ENCODE measurements at places on chromosomes 5 and 9. TPM values are rescaled to one million over a fixed set of nuclear protein-coding genes. Genes with fewer than 3 reads are reported as not detected.
A peak's percentile ranks its signal among the peaks of the same experiment; 100 is the strongest.

Gene CER1
- not detected for total RNA-seq

Gene ZNF483
- 4.9 TPM for total RNA-seq

Gene PRLR
- 0.40 TPM for total RNA-seq

Gene WHRN
- 0.57 TPM for total RNA-seq

Gene C6
- total RNA-seq, result 44.6 TPM

Gene C9orf152
- total RNA-seq, result not detected

Gene SPATA31C1
- not detected for total RNA-seq

Gene GHR
- 11.9 TPM for total RNA-seq

Gene CARTPT
- total RNA-seq, result not detected

Gene FAM221B
- total RNA-seq, result not detected

Gene TRIM7
- 20.0 TPM for total RNA-seq

- no peak for DNase-seq
These were observed 7.1 kb upstream of the AFAP1L1 start for GRCh38 chr5:149264439-149265067.

DNA sequence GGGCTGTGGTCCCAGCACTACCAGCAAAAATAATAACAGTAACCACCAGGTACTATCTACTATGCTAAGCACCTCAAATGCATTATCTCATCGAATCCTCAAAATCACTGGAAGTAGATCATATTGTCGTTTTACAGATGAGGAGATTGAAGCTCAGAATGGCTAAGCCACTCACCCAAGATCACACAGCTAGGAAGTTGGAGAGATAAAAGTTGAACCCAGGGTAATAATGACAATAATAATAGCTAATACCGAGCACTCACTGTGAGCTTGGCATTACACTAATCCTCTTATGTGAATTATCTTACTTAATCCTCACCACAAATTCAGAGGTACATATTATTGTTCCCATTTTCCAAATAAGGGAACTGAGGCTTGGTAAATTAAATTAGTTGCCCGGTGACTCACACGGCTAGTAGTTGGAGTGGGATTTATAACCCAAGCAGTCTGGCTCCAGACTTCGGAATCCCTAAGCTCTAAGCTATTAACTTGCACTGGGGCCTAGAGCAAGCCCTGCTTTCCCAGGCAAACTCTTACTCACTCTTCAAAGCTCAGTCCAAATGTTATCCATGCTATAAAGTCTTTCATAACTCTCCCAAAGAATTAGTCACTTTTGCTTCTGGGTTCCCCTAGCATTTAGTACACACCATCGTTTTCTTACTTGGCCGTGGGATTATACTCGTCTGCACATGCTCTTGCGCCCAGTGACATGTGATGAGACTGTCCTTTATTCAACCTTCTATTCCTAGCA lies 3.8 kb downstream of the ARSI start:
- no peak for DNase-seq

DNA sequence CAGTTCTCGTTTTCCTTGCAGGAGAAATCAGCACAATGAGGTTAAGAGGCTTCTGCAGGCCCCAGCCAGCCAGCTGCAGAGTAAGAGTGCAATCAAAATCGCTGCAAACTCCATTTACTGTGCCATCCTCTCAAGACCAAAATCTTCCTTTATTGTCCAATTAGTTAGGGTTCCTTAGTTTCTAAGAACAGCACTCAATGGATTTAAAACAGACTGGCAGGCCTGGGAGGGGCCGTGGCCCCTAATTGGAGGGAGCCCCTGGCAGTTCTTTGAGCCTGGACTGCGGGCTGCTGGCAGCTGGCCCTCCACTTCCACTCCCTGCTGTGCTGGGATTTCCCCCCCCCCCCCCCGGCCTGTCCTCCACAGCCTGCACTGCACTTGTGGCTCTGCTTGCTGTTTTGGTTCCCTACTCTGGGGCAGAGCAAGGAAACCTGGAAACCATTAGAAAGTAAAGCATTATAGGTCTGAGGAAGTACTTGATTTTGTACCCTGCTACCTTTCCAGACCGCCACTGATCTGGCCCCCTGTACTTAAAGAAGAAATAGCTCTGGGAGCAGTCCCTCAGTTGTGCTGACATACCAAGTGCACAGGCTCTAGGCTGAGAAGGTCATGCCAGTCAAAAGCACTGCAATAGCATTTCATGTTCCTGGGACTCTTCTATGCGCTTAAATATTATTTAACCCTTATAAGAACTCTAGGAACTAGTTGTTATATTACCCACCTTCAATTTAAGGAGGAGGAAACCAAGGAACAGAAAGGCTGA lies 129.0 kb downstream of the APBA1 start:
- peak; percentile 56 for DNase-seq

DNA sequence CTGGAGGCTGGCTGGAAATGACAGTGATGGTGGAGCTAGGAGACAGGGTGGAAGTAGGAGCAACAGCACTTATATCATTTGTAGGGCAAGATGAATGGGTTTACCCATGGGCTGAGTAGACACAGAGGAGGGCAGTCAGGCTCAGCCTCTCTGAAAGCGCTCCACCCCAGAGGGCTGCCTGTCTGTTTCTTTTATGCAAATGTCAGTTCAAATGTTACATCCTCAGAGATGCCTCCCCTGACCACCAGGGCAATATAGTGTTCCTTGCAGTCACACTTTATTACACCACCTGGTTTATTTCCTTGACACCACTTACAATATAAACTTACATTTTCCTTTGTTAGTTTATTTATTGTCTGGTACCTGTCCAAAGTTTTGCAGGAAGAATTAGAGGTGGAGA lies 159.5 kb upstream of the IL12B start:
- no peak for DNase-seq

DNA sequence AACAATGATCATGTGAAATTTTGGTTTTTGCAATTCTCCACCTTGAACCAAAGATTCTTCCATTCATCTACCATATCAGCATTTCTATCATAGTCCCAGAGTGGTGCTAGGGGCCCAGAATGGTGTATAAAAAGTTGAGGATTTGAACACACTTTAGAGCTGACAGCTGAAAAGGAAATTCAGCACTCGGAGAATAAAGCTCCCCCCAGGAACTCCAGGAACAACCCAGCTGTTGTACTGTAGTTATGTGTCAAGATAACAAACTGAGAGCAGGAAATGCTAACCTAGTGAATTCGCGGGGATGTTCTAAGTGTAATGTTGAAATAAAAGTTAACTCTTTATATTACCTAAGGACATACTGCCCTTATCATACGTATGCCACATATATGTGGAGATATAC lies 216.7 kb downstream of the NFIB start:
- DNase-seq, result no peak

- no peak for DNase-seq
These were observed 46.5 kb upstream of the ZFR start for GRCh38 chr5:32490972-32491557.

- DNase-seq, result no peak
These were observed 40.3 kb upstream of the SVEP1 start for GRCh38 chr9:110619831-110620230.

DNA sequence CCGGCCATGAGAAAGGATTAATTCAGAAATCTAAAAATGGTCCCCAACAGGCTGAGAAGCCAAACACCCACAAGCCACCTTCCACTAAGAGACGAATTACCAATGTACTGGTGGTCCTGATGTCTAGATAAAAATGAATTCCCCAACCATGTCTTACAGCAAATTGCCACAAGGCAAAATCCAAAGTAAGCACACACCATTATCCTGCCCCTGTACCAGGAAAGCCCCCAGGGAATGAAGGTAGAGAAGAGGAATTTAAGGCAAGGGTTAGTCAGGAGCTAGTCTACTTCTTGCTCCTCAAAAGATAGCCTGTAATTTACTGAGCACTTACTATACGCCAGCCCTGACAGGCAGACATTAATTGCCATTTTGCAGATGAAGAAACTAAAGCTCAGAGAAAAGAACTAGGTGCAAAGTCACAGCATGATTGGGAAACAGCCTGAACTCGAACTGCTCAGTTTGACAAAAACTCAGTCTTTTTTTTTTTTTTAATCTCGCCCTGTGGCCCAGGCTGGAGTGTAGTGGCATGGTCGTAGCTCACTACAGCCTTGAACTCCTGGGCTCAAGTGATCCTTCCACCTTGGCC lies 64.3 kb downstream of the RAPGEF1 start:
- no peak for DNase-seq

GRCh38 chr5:93580927-93581445 lies at the start of gene NR2F1-AS1:
NR2F1-AS1 (minus strand) TSS chr5:93581219.
- no peak for DNase-seq

DNA sequence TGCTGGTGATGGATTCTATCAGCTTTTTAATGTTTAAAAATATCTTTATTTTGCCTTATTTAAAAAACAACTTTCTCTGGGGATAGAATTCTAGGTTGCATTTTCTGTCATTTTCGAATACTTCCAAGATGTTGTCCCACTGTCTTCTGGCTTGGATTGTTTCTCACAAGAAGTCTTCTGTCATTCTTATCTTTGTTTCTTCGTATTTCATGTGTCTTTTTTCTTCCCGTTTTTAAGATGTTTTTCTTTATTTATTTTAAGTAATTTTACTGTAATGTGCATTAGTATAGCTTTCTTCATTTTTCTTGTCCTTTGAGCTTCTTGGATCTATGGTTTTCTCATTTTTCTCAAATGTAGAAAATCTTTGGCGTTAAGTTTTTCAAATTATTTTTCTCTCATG lies 19.1 kb downstream of the STX17 start:
- DNase-seq, result no peak

- DNase-seq, result no peak
These were observed 13.6 kb downstream of the OTULINL start for GRCh38 chr5:14595189-14595588.

- no peak for DNase-seq
These were observed 237.7 kb downstream of the SYK start for GRCh38 chr9:91039125-91039834.

- no peak for DNase-seq
These were observed 154.3 kb downstream of the SPOCK1 start for GRCh38 chr5:137344723-137345322.

DNA sequence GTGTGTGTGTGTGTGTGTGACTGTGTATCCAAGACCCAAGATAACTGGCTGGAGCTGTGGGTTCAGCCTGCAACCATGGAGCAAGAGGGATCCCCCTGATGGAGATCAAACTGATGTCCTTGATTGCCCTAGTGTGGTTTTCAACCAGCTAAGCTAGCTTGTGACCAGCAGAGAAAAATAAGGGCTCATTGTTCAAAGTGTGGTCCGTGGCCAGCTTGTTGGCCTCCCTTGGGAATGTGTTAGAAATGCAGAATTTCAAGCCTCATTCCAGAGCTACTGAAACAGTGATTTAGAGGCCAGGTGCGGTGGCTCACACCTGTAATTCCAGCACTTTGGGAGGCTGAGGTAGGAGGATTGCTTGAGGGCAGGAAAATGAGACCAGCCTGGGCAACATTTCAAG lies 79.9 kb downstream of the ACER2 start:
- DNase-seq, result no peak

- DNase-seq, result no peak
These were observed 212.4 kb downstream of the GNA14 start for GRCh38 chr9:77435688-77436087.

DNA sequence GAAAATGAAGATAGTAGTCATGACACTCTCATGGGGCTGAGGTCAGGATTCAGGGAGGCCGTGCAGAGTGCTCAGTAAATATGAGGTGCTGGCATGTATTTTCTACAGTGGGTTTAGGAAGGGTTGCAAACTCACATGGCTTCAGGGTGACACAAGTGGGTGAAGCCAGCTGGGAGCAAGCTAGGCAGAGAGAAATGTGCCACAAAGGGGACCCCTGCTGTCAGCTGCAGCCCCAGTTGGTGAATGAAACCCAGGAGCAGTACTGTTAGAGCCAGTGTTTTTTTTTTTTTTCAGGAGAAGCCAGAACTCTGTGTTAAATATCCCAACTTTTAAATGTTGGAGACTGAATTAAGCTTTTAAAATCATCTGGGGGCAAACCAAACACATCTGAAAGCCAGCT lies 75.3 kb downstream of the INSYN2B start:
- DNase-seq, result no peak

DNA sequence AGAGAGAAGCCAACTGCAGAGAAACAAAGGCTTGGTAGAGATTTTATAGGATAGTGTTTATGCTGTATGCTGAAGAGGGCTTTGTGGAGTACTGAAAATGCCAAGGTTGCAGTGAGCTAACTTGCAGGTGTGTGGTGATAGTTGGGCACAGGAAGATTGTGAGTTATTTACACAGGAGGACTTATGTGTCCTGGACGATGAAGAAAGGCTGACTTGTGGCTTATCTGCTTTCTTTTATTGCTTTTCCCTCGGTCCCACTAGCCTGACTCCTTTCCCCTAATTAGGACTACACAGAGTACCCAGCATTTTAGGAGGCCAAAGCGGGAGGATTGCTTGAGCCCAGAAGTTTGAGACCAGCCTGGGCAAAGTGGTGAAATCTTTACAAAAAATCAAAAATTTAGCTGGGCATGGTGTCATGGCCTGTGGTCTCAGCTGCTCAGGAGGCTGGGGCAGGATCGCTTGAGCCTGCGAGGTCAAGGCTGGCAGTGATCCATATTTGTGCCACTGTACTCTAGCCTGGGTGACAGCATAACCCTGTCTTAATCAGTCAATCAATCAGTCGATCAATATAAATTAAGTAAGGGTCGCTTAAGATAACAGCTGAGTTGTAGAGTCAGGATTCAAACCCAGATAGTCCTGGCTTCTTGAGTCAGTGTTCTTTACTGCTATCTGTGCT lies 61.9 kb downstream of the UBE2R2 start:
- DNase-seq, result no peak

DNA sequence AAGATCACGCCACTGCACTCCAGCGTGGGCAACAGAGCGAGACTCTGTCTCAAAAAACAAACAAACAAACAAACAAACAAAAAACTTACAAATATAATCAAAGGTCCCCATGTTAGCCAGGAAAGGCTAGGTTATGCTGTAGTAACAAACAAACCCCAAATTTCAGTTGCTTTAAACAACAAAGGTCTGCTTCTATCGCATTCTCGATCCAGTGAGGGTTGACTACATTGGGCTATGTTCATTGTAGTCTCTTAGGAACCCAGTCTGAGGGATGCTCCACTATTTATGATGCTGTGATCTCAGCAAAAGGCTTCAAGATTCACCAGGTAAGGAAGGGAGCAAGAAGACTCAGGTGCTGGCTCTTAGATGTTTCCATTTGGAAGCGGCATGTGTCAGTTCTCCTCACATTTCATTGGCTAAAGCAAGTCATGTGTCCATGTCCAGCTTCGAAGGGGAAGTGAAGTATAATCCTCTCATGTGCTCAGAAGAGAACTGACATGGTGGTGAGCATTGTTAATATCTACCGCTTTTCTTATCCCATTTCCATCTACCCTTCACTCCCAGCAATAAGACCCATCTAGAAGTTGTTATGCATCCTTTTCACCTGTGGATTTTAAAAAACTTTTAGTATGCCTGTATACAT lies 26.5 kb upstream of the NEK6 start:
- no peak for DNase-seq

DNA sequence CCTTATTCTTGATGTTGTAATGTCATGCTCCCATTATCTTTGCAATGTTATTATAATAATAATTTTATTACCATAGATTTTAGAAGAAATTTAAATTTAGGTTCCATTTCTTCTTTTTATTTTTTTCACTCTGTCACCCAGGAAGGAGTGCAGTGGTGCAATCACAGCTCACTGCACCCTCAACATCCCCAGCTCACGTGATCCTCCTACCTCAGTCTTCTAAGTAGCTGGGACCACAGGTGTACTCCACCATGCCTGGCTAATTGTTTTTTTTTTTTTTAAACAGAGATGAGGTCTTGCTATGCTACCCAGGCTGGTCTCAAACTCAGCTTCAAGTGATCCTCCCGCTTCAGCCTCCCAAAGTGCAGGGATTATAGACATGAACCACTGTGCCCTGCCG lies 11.9 kb downstream of the ZFR start:
- no peak for DNase-seq

GRCh38 chr9:130668659-130669058 lies 4.3 kb downstream of the PRDM12 start:
- no peak for DNase-seq

- DNase-seq, result no peak
These were observed 36.0 kb upstream of the SPATA31C2 start for GRCh38 chr9:88174324-88174723.

GRCh38 chr5:152427721-152428120 lies 22.6 kb upstream of the NMUR2 start:
- no peak for DNase-seq

Data from left ventricle myocardium superior (tissue), 1 donor.